Stimulated activated naive CD4-positive, alpha-beta T cell (primary cell): ENCODE measurements at places on chromosomes 7 and 10.

DNA sequence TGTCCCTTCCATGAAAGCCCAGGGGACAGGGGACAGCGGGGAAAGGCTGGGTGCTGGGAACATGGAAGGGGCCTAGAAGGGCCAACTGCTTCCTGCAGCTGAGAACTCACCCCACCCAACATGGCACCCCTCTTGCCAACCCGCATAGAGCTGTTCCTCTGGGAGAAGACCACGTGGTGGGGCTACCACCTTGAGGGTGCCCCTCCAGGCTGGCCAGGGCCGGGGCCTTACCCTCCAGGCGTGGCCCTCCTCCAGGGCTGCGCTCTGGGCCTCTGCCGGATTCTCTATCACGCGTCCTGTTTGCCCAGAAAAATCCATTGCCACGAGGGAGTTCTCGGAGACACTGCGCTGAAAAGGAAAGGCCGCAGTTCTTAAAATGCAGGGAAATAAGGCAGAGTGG, 39.9 kb upstream of the DDC start:
- no peak for DNase-seq

DNA sequence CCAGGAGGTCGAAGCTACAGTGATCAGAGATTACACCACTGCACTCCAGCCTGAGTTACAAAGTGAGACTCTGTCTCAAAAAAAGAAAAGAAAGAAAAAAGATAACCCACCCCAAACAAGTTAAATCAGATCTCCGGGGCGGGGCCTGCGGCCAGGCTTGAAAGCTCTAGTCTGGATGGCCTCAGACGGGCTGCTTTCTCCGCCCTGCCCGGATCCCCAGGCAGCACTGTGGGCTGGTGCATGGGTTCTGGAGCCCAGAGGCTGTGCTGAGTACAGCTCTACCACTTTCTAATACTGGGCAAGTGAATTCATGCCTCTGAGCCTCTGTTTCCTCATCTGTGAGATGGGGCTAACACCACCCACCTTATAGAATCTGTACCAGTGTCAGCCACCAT, 83.7 kb downstream of the ZMIZ1 start:
- DNase-seq, result no peak

DNA sequence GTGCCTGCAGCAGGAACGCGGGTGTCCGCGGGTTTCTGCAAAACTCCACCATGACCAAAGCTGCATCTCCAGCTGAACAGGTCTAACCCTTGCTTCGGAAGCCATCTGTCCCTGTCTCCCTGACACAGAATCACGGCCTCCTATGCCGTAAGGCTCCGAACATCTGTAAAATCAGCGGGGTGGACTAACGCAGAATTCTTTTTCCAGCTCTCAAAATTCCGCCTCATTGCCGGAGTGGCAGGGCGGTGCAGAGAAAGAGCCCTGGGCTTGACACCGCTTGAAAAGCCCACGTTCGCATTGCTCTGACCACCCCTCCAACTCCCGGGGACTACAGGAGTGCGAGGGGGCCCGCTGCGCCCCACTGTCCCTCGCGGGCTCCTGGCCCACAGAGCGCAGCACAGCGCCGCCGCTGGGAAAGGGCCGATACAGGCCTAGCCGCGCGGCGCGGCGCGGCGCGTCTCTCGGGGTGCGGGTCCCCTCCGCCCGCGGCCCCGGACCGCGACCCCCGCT, 409 bp downstream of the DNMBP start:
- DNase-seq, result no peak

DNA sequence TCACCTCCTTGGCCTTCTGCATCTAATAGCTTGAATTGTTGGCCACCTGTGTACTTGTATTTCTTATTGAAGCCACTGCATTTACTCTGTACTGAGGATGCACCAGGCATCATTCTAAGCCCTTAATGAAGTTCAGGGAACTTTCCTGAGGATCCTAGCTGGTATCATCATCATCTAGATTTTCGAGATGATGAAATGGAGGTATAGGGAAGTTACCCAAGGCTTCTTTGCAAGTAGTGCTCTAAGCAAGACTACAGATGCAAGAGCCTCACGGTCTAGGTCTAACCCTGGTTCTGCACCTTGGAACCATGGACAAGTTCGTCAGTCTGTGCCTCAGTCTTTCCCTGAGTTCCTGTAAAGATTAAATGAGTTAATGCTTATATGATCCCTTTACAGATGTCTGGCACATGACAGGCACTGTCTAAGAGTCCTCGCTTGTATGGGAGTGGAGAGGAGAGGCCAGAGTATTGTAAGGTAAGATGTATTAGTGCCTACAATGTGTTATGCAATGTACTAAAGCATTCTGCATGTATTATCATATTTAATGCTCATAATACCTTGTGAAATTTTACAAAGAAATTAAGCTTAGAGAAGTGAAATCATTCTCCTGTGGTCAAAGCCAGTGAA, 145.1 kb downstream of the KCNMA1 start:
- no peak for DNase-seq

GRCh38 chr7:113292105-113292504, 173.8 kb upstream of the SMIM30 start:
- no peak for DNase-seq
